NCI-H774 (cell line): ENCODE measurements at places on chromosomes 5 and 9.
A peak's percentile ranks its signal among the peaks of the same experiment; 100 is the strongest.

- no peak for DNase-seq
These were observed 101.4 kb downstream of the LPAR1 start for GRCh38 chr9:110936719-110937452.

GRCh38 chr9:135045264-135045927, 42.1 kb upstream of the OLFM1 start:
- DNase-seq, result no peak

DNA sequence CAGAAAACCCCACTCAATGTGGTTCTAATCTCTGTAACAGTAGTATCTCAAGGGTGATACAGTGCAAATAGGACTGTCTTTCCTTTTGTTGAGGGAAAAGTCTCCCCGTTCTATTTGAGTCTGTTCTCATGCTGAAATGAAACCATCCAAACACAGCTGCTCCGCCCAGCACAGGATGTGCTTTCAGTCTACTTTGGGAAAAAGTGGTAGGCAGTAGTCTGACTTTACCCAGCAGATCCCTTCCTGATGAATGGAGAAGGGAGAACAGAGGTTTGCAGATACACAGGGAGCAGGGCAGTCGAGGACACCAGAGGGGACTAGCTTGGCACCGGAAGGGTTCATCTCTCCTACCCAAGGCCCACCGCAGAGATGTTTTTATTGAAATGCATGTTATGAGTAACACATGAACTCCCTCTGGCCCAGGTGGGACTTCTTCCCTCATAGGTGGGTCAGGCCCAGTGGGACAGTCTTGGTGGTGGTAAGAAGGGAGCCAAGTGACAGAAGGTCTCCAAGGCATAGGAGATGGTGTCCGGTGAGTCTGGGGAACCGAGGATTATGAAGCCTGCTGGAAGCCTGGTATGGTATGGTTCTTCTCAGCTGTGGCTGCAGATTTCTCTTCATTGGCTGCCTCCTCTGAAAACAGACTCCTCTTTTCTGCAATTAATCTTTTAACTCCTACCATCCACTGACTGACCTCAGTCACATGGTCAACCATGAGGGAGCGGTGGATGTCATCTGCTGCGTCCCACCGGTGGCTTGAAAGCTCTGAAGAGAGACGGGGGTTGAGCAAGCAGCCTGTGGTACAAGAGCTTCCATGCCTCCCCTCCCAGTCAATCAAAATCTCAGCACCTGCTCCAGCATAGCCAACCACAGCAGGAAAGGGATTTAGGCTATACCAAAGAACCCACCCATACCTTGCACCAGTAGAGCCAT, 3.0 kb downstream of the EIF4EBP3 start:
- no peak for DNase-seq

DNA sequence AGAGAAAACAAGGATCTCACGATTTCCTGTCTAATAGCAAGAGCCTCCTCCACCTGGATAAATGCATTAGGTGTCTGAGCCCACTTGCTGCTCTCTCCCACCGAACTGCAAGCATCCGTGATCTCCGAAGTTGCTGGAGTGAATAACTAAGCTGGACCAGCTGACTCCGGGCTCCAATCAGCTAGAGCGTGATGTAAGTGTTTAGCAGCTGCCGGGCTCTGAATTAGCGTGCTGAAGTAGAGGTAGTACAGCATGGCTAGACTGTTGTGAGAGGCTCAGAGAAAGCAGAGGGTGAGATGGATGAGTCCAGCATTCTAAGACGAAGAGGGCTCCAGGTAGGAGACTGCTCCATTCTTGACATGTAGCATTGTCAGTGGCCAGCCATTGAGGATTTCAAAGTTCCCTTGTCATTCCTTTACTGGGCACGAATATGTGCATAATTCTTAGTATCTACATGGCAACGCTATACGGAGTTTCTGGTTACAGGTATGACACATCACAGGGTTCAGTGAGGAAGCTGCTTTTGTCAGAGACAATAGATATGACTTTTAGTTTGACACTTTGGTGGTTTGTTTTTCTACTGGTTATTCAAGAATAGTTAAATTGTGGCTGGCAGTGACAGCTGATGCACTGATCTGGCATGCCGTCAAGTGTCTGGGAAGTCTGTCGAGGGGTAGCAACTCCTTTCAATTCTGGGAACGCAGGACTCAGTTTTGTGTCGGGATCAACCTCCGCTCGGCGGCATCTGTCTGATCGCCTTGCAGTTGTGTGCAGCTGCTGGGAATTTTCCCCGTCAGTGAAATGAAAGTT, 232.6 kb downstream of the MAST4 start:
- peak; percentile 64 for DNase-seq

DNA sequence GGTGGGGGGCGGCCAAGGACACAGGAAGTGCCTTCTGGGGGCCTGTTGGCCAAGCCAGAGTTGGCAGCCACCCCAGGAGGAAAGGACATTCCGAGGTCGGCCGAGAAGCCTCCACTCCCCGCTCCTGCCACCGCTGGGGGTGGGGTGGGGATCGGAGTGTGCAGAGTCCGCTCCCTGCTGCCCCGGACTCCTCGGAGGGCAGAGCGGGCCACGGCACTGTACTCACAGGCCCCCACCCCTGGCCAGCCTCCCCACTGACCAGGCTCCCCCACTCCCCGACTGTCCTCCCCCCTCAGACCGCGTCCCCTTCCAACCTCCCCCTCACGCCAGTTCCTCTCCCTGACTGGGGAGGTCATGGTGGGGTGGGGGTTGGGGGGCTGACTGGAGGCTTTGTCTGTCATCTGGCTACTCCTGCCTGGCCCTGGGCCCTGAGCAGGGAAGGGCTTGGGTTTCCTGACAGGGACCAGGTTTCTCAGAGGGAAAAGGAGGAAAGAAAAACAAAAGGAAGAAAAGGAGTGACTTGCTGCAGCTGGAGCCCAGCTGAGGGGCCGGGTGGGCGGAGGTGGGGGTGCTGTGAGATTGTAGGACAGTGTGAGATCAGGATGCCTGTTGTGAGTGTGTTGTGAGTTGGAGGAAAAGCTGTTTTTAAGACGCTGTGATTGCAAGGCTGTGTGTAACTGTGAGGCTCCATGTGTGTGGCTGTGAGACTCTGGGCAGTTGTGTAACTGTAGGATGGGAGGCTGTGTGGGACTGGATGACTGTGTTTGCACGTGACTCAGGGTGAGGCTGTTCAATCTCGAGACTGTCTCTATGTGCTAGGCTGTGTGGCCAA, 29.7 kb downstream of the CNTFR start:
- no peak for DNase-seq

DNA sequence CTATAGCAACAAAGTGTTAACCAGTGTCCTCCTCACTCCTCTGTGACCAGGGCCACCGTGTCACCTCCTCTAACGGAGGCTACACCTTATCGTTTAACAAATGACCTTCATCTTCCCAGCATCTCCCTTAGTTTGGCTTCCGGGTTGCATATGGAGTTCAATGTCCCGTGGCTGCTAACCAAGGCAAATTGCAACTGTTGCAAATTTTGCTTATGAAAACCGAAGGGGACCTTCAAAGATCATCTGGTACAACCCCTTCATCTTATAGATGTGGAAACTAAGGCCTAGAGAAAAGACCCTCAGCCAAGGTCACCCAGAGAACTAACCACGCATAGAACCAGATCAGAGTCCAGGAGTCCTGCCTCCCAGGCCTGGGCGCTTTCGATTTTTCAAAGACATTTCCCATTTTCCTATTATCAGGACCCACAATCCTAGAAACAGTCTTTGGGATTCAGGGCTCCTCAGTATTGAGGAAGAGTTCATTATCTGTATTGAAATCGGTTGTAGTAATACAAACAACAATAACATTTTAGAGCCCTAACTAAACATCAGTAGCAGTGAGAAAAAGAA, 1.4 kb downstream of the PRELID2 start:
- DNase-seq, result no peak

DNA sequence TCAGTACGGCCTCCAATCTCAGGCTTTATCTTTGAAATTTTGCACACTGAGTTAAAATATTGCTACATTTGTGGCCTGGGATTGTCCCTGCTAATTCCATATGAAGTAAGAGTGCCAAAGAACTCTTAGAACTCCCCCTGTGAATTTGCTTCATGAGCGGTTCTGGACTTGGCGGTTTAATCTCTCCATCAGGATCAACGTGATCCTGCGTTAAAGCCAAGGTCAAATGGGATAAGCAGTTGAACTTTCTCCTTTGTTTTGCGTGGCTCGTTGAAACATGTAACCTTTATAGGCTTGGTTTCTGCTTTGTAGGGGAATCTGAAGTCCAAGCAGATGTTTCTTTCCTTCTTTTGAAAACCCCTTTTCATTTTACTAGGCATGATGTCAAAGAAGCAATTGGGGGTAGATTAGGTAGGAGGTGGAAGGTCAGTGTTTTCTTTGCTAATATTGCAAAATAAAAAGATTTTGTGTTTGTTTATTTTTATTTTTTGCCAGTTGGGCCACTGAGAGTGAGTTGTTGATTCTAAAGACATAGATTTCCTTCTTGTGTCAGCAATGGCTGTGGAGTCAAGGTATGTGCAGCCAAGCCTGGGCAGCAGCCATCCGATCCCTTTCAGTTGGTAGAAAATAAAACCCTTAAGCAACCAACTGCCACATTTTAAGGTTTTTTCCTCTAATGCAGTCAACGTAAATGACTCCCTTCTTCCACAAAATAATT, 390.8 kb downstream of the NNT start:
- DNase-seq, result no peak

- no peak for DNase-seq
These were observed 41.8 kb upstream of the LHFPL2 start for GRCh38 chr5:78690253-78690972.

- DNase-seq, result no peak
These were observed 67.9 kb upstream of the TTC23L start for GRCh38 chr5:34771076-34771475.

- DNase-seq, result no peak
These were observed 1466.0 kb upstream of the C9orf72 start for GRCh38 chr9:29039258-29039657.

DNA sequence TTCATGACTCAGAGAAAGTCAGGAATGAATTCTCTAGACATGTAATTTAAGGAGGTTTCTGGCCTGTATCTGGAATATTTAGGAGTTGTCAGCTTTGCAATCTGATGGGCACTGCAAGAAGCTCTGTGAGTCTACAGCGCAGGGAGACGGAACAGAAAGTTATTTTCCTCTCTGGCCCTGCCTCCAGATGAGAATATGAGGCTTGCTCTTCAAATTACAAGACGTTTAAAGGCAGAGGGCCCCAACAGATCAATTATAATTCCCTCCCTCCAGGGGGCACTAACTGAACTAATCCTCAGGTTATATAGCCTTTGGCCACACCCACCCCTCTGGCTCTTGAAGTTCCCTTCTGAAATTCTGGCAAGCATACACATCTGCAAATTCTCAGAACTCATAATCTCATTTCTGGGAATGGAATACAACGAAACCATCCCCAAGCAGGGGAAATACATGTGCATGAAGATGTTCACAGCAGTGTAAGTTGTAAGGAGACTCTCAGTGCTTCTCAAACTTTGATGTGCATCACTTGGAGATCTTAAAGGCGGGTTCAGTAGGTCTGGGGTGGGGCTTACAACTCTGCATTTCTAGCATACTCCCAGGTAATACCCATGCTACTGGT, 307.6 kb downstream of the CWC27 start:
- DNase-seq, result no peak

DNA sequence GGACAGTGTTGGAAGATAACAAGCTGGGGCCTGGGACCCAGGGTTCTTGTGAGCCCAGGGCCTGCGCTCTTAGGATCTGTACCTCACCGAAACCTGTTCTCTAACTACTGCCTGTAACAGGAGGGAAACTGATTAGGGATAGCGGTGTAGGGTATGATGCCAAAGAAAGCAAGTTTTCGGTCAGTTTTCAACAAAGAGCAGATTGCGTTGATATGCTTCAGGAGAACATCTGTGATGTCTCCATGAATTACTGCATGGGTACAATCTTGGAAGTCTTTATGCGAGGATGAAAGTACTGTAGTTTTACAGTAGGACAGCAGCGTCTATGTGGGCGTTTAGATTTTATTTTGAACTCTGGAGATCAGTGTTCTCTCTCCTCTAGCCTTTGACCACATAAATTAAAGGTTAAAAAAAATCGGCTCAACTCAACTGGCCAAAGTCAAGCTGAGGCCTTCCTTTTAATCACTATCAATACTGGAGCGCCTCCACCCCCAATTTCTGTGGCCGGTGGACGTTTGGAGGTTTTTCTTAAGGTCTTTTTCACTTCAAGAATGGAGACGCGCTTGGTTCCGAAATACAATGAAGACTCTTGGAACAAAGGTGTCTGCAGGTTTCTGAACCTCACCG, 3.0 kb downstream of the NFIL3 start:
- no peak for DNase-seq

GRCh38 chr5:124810396-124811006, 64.1 kb upstream of the ZNF608 start:
- DNase-seq, result no peak

GRCh38 chr9:132201139-132201538, 39.3 kb downstream of the NTNG2 start:
- peak; percentile 89 for DNase-seq

- no peak for DNase-seq
These were observed 30.6 kb downstream of the KDM4C start for GRCh38 chr9:6788162-6789016.

DNA sequence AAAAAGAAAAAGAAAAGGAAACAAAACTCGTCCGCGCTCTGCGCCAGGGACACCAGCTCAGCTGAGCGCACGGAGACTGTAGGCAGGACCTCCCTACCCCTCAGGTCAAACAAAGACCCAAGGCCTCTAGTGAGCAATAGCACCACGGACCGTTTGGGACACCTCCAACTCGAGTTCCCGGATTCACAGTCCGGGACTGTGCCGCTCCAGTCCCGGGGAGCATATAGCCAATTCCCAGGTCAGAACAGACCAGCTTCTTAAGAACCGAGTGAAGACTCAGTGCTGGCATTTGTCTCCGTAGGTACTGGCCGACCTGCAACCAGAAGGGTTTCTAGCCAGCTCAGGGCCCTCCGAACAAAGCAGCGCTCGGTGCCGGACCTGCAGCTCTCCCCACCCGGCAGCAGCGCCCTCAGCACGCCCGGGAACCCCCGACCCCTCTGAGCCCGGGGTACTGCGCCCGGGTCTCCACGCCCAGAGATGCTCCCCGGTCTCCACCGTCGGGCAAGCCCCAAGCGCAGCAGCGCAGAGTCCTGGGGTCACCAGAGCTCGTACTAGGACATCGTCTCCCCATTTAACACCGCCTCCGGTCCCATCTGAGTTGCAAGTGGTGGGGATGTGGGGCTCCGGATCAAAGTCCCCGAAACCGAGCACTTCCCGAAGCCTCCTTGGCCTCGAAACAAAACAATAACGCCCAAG, 591 bp downstream of the ABCA1 start:
- no peak for DNase-seq
